ENCODE measurements at places on chromosomes 4 and X. TPM values are rescaled to one million over a fixed set of nuclear protein-coding genes. Genes with fewer than 3 reads are reported as not detected.

DNA sequence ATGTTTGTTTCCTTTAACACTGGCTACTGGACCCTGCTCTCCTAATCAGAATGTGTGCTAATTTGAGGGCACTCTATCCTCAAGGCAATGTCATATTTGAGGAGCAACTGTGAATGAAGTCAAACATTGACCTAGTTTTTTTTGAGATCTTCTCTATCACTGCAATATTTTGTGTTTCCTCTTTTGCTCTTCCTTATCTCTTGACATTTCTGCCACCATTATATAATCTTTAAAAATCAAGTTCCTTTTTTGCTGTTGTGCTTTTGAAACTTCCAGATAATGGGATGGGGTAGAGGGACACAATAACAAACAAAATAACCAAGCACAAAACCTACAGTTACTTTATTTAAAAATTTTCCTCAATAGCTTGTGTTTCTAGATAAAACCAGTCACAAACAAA lies 7.4 kb upstream of the WDFY3 start:
- DNase-seq: no peak

GRCh38 chrX:69045616-69046345 lies 119.5 kb downstream of the PJA1 start:
- DNase-seq: no peak

- DNase-seq: no peak
These were observed 178.5 kb downstream of the GABRB1 start for GRCh38 chr4:47209833-47210232.

GRCh38 chr4:38442073-38442788 lies 221.8 kb upstream of the KLF3 start:
- DNase-seq: no peak

The ASB5 gene
- total RNA-seq: 0.34 TPM

DNA sequence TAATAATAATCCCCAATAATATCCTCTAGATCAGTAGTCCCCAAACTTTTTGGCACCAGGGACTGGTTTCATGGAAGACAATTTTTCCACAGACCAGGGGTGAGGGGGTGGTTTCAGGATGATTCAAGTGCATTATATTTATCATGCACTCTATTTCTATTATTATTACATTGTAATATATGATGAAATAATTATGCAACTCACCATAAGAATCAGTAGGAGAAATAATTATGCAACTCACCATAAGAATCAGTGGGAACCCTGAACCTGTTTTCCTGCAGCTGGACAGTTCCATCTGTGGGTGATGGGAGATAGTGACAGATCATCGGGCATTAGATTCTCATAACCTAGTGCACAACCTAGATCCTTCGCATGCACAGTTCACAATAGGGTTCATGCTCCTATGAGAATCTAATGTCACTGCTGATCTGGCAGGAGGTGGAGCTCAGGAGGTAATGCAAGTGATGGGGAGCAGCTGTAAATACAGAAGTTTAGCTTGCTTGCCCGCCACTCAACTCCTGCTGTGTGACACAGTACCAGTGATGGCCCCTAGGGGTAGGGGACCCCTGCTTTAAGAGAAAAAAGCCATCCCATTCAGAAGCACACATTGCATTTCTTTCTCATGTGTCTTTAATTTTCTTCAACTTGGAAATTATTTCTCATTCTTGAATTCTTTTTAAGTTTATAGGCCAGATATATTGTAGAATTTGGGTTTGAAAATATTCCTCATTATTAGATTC lies 16.0 kb upstream of the SH3RF1 start:
- no peak for DNase-seq

The CENPVL1 gene
- not detected for total RNA-seq

- no peak for DNase-seq
These were observed 52.5 kb upstream of the ANTXR2 start for GRCh38 chr4:80125252-80126177.

DNA sequence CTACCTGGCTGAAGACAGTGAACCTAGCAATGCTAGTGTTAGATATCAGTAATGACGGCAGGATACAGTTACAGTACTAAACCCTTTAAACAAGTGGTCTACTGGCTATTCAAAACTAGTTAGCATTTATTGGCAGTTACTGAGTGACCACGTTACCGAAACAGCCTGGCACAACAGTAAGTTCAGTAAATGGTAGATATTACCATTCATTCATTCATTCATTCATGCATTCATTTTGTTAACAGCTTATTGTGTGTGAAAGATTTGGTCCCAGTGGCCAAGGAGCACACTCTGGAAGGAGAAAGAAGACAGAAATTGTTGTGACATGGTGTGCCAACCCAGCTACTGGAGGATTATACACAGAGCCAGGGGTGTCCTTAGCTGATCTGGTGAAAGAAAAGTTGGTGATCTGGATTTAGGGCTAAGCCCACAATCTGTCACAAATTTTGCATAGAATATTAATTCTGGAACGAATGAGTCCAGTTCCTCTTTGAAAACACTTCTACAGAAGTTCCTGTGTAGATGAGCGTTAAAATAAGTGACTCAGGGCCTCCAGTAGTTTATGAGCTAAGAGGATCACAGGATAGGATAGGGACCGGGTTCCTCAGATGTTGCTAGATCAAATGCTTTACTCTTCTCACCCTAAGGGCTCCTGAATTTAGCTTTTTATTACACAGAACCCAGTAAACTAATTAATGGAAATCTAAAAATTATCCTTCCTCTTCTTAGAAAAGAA lies 179.1 kb downstream of the CBR4 start:
- no peak for DNase-seq

The RBMXL3 gene
- not detected for total RNA-seq

GRCh38 chr4:168120811-168121210 lies 28.5 kb downstream of the ANXA10 start:
- DNase-seq: no peak

DNA sequence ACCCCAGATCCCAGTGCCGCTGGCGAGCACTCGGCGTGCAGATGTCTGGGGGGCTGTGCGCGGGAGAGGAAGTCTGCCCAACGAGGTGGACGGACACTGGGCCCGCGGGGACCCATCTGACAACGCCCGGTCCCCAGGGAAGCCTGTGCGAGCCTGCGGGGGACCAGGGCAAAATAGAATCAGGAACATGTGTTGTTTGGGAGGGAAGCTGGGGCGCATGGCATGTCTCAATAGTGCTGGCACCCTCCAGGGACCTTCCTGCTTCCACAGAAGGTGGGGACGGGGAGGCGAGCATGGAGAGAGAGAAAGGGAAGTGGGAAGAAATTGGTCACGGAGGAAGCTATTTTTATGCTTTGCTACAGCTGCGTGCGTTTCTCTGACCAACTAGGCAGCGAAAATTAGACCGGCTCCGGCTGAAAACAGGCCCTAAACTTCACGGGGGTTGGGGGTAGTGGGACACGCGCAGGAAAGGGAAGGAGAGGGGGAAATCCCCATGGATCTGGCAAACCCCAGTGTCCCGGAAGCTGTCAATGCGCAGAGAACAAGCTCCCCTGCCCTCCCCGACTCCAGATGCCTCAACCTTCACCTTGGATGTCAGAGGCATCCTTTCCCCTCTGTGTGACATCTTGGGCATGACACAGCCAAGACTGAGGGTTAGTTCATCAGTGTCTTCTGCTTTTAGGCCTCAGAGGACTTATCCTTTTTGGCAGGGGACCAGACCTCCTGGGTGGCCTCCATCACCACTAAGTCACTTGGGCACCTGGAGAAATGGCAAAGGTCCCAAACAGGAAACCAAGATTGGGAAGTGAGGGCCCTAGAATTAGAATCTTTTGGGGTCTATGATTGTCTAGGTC lies 169.8 kb upstream of the BCOR start:
- no peak for DNase-seq

The SCML1 gene
- 4.3 TPM for total RNA-seq

- DNase-seq: no peak
These were observed 29.7 kb downstream of the BMX start for GRCh38 chrX:15530318-15530717.

GRCh38 chr4:137509855-137510282 lies 22.4 kb downstream of the PCDH18 start:
- no peak for DNase-seq

The NRK gene
- not detected for total RNA-seq

GRCh38 chr4:119244344-119244743 lies 31.8 kb downstream of the USP53 start:
- no peak for DNase-seq

DNA sequence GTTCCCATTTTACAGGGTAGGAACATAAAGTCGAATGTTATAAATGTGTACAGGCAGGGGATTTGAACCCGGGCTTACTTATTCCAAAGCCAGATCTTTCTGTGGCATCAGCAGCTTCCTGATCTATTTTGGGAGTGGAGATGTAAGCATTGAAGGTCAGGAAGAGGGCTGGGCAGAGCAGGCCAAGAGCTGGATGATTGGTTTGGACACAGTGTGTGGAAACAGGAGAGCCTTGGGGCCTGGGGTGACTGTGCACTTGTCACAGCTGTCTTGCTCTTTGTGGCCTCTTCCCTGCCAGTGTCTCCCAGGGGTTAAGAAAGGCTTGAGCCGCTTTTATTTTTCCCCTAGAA lies 127.9 kb upstream of the ENPP6 start:
- DNase-seq: no peak

GRCh38 chr4:184382189-184382846 lies 92.0 kb downstream of the IRF2 start:
- no peak for DNase-seq

DNA sequence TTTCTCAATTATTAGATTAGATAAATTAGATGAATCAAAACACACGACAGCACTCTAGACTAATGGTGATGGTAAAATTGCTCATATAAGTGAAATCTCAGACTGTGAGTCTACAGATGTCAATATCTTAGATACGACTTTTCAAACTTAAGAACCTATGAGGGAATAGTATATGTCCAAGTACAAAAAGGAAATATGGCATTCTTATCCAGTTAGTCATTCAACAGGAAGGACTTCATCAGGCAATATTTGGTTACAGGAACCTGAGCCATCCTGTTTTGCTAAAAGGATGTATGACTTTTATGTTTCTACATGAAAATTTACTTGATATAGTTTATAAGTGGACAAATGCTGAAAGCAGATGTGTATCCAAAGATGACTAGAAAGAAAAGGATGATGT lies 107.0 kb downstream of the CT47B1 start:
- DNase-seq: no peak

The XAGE2 gene
- total RNA-seq: not detected

- no peak for DNase-seq
These were observed 168.5 kb upstream of the DMD start for GRCh38 chrX:33379839-33380238.

DNA sequence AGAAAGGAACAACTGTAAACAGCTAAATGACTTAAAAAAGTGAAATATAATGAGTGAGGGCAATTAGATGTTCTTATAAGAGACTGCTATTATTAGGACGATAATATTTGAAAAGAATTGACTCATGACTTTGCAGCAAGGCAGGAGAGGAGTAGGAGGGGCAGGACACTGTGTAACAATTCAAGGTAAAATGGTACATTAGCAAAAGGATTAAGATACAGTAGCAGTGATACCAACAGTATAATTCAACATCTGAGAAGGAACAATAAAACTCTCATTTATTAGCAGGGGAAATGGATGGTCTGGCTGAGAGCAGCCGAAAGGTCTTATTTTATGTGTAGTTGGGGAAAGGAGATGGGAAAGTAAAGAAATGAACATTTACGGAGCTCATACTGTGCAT lies 315.5 kb upstream of the BOD1L1 start:
- DNase-seq: no peak

The SPANXA1 gene
- not detected for total RNA-seq

- no peak for DNase-seq
These were observed 244.2 kb upstream of the GRID2 start for GRCh38 chr4:92059615-92060014.

The MYOZ2 gene
- total RNA-seq: not detected

DNA sequence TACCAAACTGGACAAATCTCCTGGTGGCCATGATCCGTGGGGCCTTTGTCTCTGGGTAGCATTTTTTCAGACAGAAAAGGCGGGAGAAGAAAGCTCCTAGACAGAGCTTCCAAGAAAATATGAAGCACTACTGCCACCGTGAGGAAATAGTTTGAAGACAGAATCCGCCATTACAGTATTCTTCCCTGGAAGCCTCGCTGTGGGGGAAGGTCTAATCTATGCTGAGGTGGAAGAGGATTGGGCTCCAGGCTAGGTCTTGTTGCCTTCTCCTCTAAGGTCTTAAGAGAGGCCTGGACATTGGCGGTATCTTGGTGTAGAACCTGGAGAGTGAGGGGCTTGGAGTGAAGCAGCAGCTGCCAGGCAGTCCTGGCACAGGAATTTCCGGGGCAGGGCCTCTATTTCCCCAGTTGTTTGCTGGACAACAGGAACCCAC lies 218.9 kb downstream of the OR13H1 start:
- DNase-seq: no peak

The OR13H1 gene
- not detected for total RNA-seq

GRCh38 chrX:49960061-49960460 lies 37.7 kb downstream of the CLCN5 start:
- no peak for DNase-seq

DNA sequence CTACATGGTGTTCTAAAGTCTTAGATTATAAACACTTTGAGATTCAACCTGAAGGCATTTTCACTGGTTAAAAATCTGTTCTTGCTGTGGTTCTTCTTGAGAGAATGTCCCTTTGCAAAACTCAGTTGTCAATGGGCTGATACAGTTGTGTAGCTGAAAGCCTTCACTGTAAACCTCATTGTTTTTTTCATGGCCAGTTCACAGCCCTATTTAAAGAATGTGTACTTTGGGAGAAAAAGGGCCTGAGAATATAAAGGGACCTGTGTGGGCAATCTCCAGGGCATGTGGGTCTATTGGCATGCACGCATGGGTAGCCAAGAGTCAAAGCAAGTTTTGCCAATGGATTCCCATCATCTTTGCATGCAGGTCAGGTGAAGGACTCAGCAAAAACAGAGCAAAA lies 7.8 kb upstream of the MAP7D3 start:
- no peak for DNase-seq

DNA sequence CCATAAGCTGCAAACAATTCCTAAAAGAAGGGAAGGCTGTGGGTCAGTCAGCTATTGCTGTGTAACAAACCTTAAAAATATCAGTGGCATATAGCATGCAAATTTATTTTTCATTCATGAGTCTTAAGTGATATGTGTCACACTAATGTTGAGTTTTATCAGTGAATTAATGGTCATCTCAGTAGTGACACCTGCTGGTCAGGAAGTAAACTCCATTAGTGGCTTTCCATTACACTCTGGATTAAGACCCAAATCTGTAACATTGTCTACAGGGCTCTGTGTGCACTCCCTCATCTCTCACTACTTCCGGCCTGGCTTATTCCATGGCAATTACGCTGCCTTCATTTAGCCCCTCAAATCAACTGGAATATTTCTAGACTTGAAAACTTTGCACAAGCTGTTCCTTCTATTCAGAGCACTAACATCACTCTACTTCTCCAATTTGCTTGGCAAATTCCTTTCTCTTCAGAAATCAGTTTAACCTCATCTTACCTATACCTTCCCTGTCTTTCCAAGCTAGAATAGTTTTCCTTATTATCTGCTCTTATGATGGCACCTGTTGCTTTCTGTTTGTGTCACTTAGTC lies 217.3 kb upstream of the TAPT1 start:
- DNase-seq: no peak

GRCh38 chr4:122539861-122540465 lies 80.9 kb downstream of the IL21 start:
- no peak for DNase-seq

- no peak for DNase-seq
These were observed 37.7 kb downstream of the CLDN2 start for GRCh38 chrX:106957856-106958255.

All from esophagus squamous epithelium (tissue), 5 donors.